ENCODE measurements at places on chromosomes 5 and 9.

DNA sequence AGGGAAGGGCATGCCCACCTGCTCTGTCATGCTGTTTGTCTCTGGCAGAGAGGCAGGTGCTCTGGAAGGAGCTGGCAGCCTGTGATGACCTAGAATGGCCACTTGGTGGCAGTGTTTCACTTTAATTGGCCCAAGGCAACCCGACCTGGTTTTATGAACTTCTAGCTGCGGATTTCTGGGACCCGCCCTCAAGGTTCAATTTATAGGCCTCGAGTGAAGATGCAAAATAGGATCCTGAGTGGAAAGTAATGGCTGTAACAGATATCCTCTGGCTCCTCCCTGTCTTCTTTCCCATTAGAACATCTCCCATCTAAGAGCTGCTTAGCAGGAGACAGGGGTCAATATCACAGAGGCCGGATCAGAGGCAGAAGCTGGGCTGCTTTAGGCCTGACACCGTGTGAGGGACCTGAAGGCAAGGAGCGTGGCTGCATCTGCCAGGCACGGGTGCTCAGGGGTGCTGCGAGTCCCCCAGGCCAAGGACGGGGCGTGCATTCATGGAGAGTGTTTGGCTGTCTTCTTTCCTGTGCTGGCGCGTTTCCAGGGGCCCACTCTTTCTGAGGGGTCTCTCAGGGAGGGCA is 56.7 kb upstream of the SLC28A3 start:
- DNase-seq = peak; percentile 30

GRCh38 chr9:104682642-104683041 is 11.7 kb upstream of the OR13D1 start:
- peak; percentile 15 for DNase-seq

DNA sequence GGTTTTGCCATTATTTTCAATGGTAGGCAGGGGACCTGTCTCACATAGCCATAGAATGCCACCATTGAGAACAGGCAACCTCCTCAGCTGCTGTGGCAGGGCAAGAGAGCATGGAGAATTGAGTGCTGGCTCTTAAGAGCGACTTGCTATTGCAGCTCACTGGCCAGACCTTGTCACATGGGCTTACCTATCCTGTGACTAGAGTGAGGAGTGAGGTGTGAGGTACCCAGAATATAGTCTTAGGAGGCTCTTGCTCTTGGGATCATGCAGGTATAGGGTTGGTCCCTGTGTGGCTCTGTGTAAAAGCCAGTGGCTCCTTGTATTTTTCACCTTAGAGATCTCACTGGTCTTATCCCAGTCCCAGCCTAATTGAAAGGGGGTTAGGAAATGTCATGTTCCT is 39.8 kb upstream of the NR3C1 start:
- no peak for DNase-seq

DNA sequence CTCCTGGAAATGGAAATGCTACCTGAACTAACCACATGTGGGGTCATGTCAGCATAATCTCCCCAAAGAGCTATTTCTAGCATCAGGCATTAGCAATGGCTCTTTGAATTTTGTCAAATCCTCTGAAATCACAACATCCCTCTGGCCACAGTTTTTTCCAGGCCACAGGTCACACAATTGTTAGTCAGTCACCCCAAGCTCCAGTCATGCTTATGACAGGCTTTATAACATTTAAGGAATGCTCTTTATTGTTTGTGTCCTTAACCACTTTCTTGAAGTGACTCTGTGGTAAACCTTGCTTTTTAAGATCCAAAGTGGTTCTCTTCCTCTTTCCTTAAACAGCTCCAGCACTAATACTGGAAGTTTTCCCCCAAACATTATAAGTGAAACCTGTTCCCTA is 169.2 kb upstream of the HMHB1 start:
- DNase-seq = peak; percentile 70

GRCh38 chr5:173670791-173671120 is 54.3 kb upstream of the BOD1 start:
- DNase-seq = no peak

DNA sequence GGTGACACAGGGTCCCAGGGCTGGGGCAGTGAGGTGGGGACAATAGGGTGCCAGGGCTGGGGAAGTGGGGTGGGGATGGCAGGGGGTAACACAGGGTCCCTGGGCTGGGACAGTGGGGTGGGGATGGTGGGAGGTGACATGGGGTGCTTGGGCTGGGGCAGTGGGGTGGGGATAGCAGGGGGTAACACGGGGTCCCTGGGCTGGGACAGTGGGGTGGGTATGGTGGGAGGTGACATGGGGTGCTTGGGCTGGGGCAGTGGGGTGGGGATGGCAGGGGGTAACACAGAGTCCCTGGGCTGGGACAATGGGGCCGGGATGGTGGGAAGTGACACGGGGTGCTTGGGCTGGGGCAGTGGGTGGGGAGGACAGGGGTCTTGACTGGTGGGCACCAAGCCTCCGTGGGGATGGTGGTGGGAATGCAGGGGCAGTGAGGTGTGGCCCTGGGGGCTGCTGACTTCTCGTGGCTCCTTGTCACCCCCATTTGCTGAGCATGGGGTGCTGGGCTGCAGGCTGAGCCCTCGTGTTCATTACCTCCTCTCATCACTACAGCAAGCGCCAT is 41.7 kb downstream of the OLFM1 start:
- no peak for DNase-seq

- DNase-seq = no peak
These were observed 94.9 kb downstream of the TLE1 start for GRCh38 chr9:81594415-81594814.
